Fibroblast of the aortic adventitia (primary cell): ENCODE measurements at places on chromosomes 2 and 18. TPM values are rescaled to one million over a fixed set of nuclear protein-coding genes. Genes with fewer than 3 reads are reported as not detected.

DNA sequence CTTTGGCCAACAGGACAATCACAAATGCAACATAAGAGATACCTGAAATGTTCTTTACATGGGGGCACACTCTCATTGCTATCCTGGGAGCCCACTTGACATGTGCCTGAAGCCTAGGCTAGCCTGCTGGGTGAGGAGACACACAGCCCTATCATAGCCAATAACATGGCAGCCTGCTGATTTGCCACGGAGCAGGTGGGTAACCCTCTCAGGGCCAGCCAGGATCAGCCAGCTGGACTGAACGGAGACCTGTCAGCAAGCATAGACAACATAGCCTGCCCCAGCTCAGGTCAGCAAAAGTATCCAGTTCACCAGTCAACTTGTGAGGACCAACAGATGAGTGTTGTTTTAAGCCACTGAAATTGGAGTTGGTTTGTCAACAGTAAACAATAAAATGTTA, 566.5 kb downstream of the DCDC2C start:
- no peak for DNase-seq

DNA sequence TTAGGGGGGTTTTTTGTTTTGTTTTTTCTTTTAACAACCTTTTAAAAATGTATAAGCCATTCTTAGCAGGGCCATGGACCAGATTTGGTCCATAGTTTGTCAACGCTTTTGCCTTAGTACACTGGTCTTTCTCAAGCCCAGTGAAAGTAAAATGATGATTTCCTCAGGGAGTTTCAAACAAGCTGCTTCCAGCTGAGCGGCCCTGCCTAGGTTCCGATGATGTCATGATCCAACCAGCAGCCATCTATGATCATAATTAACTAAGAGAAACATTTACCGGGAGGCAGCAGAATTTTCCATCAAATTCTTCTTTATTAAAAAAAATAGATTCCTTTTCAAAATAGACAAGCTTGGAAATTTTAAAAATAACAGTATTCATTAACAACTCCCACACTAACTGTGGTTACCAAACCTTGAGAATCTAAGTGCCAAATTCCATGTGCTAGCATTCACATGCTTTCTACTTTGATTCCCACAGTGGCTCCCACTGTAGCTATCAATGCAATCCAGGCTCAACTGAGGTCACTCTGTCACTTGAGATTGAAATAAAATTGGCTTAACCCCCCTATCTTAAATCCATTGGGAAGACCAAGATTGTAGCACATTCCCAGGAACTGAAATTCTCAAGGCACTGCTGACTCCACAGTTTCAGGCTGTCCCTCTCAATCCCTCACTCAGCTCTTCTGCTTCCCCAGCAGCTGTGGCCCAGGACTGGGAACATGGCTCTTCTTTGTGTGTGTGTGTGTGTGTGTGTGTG, 148.9 kb downstream of the RNF152 start:
- peak; percentile 53 for DNase-seq

- DNase-seq: no peak
Measured at GRCh38 chr2:162688403-162688802, 150.2 kb downstream of the KCNH7 start.

DNA sequence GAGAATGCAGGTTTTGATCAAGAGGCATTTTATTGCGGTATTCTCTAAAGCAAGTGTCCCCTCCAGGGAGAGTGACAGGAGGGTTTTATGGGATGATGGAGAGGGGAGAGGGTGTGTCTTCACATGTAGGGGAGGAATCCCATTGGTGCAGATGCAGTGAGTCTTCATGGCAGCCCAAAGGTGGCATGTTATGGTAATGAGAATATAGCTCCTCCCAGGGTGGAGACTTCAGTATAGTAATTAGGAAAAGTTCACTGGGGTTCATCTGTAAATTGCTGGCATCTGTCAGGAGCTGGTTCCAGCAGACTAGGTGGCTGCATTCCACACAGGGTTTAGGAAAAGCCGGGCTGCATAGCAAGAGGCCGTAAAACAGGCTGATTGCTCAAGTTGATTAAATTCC, 230.7 kb upstream of the CCDC68 start:
- no peak for DNase-seq

Gene ZC3H8
- total RNA-seq: 17.4 and 45.1 TPM in 2 replicates

DNA sequence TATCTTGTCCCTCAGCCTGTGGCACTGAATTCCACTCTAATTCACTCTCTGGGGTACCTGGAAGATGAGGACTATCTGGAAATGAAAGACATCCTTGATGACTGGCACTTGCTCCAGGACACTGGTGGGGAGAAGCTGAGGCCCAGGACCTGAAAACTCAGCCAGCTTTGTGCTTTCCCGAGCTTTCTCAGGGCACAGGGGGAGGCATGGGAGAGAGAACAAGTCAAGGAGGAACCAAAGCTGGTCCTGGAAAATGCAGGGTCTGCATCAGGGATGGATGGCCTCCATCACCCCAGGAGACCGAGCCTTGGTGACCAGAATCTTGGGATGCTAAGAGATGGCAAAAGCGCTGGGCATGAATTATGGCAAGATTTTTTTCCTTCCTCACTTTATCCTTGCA, 65.1 kb downstream of the MAPK4 start:
- no peak for DNase-seq

DNA sequence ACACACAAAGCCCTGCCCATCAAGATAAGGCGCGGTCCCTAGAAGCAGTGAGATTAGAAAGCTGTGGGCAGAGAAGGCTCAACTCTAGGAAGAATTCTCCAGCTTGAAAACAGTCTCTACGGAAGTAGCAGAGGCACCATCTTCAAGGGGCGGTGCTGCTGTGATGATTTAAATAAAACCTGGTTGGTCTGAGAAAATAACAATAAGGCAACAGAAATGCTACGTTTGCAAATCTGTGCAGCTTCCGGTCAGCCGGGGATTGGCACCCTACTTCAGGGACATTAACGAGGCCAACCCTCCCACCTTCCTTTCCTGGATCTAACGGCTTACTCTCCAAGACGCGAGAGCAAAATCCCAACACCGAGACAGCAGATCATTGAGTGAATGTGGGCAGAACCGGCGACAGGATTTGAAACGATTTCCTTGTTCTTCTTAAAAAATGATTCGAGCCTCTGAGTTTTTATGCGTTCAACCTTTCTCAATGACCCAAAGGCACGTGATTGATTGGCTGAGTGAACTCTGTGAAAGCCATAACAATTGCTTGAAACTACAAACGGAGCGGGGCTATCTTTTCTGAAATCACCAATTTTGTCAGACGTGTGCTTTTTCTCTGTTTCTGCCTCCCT, 93.7 kb upstream of the ZNF516 start:
- peak; percentile 16 for DNase-seq

Gene KHK
- 1.7 and 2.3 TPM in 2 replicates for total RNA-seq

- DNase-seq: peak; percentile 70
Measured at GRCh38 chr2:79887747-79888374, 375.0 kb downstream of the CTNNA2 start.

DNA sequence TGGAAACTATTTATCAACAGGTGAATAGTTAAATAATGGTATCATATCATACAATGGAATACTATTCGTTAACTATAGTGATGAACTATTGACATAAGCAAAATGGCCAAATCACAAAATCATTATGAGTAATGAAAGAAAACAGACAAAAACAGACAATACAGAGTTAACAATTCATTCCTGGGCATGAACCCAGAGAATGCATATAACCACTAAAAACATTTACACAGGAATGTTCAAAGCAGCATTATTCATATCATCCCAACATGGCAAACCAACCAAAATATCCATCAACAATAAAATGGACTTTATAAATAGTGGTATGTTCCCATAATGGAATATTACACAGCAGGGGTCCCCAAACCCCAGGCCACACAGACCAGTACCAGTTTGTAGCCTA, 131.2 kb upstream of the CYP1B1 start:
- DNase-seq: peak; percentile 49
